ENCODE measurements at places on chromosomes 6 and 20.

DNA sequence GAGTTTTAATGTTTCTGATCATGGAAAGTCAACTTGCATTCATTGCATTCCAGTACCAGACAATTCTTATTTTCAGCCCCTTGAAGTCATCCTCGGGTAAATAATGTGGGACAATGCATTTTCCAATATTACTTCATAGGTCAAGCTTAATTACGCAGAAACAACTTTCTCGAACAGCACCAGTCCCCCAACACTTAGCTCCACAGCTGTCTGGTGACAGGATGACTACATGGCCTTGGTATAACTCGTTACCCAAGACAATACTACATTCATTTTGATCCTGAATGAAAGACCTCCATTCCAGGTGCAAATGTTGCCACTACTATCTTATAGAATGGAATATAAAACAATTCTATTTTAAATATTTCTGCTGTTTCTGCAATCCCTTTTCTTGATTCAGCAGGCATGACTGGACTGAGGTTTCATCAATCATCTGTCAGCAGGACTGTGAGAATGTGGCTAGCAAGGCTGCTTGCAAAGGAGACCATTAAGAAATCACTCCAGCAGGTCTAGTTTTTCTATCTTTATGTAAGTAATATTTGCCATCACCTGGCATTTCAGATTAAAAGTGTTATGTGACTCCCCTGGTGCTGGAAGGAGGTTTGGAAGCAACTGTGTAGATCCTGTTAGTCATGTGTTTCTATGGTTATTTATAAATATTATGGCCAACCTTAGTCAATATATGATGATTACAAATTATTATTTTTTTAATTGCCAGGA lies 147.9 kb downstream of the HAO1 start:
- no peak for DNase-seq

DNA sequence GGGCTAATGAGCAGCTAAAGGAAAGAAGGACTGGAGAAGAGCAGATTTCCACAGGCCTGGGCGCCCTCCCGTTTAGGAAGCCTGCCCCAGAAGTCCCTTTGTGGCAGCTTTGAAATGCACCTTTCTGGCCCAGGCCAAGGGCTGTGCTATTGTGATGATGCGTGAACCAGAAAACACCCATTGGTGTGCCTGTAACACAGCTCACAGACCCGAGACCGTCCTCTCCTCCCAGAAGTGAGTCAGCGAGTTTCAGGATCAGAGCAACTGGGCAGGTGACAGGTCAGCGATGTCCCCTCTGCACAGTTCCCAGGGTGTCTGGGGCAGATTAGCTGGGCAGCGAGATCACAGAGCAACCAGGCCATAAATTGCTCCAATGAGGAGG lies 71.9 kb upstream of the SULF2 start:
- no peak for DNase-seq

DNA sequence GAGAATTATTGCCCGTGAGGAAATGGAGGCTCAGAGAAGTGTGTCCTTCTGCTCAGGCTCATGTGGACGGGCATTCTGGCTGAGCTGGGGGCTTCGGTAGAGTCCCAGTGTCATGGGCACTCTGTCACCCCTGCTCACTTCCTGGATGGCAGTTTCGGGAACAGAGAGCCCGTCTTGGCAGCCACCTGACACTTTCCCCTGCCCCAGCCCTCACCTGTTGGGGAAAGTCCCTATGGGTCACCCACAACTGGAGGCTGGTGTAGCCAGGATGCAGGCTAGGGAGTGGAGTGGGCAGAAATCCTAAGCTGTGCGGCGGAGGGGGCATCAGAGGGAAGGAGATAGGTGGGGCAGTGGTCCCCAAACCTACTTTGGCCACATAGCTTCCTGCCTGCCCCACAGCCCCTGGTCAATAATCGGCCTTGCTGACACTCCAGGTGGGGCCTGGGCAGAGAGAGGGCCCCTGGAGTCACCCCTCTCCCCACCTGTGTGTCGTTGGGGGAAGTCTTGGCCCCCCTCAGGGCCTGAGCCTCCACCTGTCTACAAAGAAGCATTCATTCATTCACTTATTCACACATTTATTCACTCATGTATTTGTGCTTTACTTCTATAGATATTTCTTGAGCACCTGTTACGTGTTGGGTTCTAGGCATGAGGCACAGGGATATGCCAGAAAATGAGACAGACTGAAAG lies 40.5 kb downstream of the SNAI1 start:
- no peak for DNase-seq

DNA sequence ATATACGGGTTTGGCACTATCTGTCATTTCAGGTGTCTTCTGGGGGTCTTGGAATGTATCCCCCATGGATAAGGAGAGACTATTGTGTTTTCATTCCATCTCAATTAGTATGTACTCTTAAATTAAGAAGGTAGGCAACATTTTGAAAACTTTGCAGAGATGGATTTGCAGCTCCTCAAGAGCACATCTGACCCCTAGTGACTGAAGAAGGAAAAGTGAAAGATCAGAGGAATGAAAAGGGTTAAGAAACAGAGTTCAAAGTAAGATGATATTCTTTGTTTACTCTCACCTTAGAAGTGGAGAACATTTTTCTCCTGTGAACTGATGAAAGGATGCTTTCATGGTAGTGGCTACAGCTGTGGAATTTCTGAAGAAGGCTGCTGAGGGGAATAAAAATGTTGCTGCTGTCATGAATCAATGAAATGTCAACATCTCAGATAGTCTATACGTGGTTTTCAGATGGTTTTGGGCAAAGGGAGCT lies 41.5 kb downstream of the SH3BGRL2 start:
- DNase-seq, result no peak

DNA sequence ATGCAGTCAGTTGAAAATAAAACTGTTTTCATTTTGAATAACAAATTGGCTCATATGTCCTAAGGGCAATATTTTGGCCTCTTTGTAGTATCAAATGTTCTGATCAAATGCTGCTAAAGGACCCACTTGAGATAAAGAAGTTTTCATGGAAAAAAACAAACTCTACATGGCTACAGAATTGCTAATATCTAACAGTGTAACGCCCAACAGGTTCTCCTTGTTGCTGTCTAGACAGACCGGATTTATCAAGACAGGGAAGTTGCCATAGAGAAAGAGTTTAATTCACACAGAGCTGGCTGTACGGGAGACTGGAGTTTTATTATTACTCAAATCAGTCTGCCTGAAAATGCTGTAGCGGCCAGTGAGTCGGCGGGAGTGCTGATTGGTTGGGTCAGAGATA lies 19.4 kb upstream of the MAN1A1 start:
- DNase-seq, result no peak

DNA sequence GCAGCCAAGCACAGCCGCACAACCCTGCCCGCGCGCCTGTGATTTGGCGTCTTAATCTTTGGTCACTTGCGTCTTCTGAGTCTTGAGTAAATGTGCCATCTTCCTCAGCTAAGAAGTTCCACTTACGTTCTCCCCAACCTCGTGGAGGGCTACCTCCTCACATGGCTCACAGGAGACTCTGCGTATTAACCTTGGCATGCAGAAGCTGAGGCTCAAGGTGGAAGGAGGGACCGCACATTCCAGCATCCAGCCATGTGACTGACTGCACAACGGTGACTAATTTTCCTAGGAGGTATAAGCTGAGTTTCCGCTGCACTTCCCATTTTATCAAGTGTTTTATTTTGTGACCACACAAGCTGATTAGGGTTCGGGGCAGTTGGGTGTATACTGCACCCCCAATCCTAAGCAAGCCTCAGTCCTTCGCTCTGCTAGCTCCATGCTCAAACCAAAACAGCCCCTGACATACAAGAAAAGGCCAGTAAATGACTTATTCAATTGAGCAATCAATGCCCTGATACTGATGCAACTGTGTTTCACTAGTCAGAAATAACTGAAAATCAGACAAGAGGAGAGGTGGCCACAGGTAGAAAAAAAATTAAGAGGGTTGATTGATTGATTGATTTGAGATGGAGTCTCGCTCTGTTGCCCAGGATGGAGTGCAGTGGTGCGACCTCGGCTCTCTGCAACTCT lies 7.0 kb downstream of the BEND3 start:
- DNase-seq, result no peak

- no peak for DNase-seq
Observed at GRCh38 chr20:63658749-63659187, 656 bp downstream of the RTEL1 start.

DNA sequence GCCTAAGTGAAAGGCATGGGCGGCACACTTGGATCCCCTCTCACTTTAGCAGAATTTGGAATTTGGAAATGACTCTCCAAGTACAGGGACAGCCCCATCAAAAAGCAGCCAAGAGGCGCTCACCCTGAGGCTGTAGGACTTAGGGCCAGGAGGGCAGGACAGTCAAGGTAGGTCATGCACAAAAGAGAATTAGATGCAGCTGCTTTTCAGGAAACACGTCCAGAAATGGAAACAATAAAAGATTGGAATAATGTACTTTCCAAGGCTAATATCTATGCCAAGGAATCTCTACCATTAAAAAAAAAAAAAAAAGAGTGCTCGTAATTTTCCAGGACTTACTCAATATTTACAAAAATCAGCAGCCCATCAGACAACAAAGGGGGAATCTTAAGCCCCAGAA lies 19.9 kb downstream of the PREP start:
- no peak for DNase-seq

- DNase-seq, result no peak
Observed at GRCh38 chr20:1489325-1489724, 1.9 kb downstream of the SIRPB2 start.

DNA sequence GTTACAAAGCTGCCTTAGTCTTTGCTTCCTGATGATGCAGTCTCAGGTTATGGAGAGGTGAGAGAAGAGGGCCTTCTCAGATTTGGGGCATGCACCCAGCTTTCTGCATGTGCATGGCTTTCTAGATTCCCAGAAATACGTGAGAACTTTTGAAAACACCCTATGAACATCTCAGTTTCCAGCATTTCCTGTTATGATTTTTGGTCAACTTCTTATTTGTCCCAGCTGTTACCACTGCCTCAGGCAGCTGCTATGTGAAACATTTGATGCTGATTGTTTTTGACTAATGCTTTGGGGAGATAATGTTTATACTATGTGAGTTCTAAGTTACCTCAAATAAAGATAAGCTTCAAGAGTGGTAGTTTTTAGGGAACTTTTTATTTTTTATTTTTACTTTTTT lies 9.5 kb upstream of the SNAP25 start:
- no peak for DNase-seq

- no peak for DNase-seq
Observed at GRCh38 chr20:5691918-5692618, 58.1 kb upstream of the SHLD1 start.

DNA sequence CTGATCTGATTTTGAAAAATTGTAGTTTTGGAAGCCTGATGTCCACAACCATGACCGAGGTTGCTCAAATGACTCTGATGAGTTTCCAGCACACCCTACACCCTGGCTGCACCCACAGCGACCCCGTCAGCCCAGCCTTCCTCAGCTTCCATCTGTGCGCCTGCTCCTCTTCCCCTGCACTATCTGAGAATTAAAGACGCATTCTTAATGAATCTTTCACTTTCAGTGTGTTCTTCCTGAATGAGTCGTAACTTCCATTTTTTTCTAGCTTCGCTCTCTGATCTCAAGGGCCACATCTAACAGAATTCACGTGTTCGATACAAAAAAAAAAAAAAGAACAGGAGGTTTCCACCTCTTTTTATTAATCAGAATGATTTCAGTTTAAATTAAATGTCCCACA lies 21.3 kb upstream of the RREB1 start:
- DNase-seq, result no peak

DNA sequence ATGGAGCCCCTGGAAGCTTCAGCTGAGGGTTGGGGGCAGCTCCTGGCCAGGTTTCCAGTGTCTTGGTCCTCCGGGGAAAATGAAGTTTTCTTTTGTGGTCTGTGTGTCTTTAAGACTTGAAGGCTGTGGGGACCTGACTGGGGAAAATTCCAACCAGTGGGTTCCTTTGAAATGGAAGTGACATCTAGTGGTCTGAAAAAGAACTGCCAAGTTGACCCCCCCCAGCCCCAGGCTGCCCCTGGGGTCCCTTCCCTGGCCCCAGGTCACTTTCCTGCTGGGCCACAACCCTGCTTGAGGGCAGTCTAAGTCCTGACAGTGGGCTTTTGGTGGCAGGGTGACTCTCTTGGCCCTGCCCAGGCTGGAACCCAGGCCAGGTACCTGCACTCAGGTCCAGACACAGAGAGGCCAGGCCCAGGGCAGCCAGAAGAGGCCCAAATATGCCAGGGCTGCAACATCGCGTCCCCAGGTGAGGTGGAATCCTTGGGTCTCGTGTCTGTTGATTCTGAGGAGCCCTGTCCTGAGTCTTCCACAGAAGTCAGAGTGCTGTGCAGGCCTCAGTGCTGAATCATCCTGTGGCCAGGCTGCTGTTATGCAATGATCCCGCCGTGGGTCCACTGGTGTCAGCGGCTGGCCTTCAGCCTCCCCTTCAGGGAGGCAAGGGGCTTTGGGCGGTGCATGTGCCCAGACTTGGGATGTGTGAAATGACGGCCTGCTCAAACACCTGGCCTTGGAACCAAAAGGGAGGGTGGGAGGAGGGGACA lies 68.4 kb downstream of the VEGFA start:
- no peak for DNase-seq

GRCh38 chr6:35183281-35183680 lies 30.5 kb upstream of the SCUBE3 start:
- no peak for DNase-seq

DNA sequence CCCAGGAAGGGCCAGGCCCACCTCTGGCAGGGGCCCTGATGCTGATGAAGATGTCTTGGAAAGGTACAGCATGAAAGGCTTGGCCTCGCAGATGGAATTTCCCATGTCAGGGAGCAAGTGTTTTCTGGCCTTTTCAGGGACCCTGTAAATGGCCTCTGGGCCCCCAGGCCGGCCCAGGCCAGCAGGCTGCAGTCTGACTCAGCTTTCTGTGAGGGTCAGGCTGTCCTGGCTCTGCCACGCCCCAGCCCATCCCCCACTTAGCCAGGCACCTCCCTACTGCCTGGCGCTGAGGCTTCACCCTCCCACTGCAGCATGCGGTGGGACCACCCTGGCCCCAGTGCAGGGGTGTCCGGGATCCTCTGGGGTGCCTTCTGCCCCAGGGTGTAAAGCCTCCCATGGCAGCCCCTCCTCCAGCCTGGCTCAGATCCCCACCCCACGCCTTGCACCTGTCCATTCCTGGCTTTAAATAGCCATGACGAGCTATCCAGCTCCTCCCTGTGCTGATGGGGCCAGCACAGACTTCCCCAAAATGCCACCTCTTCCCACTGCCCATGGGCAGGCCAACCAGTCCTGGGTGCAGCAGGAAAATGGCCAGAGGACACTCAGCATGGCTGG lies 35.6 kb upstream of the GATA5 start:
- no peak for DNase-seq

- DNase-seq, result no peak
Observed at GRCh38 chr20:63782051-63782471, 42.5 kb downstream of the SLC2A4RG start.
